ENCODE measurements at places on chromosomes 1 and 21.
A peak's percentile ranks its signal among the peaks of the same experiment; 100 is the strongest.

DNA sequence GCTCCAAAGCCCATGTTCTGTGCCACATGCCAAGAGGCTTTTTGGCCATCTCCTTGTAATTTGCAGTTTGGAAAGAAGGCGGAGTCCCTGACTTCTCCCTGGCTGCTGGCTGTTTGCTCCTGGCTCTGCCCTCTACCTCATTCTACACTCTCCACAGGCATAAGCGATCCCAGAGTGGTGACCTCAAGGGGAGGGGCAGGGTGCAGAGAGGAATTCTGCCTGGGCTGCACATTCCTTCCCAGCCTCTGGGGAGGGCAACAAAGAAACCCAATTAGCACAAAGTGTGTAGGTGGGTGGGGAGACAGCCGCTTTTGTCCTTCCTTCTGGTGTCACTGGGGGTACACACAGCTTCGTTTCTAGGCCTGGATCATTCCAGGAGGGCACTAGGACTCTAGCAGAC is 95.3 kb downstream of the HIVEP3 start:
- no peak for DNase-seq

GRCh38 chr1:193156822-193157142 is 29.6 kb downstream of the B3GALT2 start:
- DNase-seq, result no peak

GRCh38 chr21:40158366-40158765 is 291.1 kb downstream of the PCP4 start:
- no peak for DNase-seq

DNA sequence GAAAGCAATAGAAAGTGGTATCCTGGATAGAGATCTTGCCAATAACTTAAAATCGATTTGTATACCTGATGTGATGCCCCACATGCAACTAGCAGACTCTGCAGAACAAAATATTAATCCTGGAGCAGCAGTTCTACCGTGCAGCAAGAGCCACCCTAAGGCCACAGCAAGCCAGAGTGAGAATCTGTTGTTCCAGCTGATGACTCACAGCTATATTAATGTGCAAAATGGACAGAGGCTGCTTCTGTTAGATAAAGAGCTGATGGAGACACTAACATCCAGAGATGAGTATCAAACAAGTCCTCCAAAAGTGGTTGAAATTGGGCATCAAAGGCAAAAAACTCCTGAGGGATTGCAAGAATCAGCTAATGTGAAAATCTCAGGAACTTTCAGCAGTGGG is 127.8 kb downstream of the MACF1 start:
- DNase-seq, result no peak

DNA sequence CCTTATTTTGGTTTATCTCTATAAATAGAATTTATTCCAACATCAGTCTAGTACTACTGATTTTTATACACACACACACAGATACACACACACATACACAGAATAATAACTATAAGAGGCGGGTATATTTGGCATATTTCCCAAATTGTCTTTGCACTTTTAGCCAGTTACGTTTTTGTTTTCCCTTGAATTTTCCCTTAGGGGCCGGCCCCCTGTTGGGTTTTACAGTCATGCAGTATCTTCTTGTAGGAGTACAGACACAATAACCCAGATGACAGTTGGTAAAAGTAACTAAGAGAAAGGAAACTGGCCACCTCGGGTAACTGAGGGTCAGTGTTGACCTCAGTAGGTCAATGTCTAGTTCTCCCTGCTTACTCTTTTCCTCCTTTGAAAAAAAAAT is 50.9 kb downstream of the DISP1 start:
- DNase-seq, result no peak

DNA sequence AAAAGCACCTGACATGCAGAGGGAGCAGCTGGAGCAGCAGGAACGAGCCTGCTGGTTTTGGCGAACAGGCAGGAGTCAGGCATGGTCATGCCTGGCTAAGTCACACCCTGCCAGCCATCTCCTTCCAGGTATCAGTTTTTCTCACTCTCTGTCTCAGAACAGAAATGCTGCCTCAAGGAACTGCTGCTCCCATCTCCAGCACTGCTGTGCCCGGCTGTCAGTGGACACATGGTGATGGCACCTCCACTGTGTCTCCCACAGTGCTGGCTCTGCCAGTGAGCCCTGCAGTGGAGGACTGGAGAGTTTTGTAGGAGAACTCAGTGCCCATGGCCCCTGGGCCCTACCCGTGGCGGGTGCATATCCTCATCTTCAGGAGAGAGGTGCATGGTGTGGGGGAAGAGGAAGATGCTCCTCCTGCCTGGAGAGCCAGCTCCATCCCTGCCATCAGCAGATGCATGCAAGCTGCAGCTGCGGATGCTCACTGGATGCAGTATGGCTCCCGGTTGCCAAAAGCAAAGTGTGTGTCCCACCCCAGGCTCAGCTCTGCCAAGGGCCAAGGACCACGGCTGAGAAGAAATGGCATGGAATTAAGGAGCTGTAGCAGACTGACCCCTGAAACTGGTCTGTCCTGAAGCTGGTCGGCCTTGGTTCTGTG is 114.7 kb downstream of the GRIK3 start:
- no peak for DNase-seq

- DNase-seq, result no peak
Observed at GRCh38 chr1:147509786-147510395, 31.4 kb upstream of the BCL9 start.

DNA sequence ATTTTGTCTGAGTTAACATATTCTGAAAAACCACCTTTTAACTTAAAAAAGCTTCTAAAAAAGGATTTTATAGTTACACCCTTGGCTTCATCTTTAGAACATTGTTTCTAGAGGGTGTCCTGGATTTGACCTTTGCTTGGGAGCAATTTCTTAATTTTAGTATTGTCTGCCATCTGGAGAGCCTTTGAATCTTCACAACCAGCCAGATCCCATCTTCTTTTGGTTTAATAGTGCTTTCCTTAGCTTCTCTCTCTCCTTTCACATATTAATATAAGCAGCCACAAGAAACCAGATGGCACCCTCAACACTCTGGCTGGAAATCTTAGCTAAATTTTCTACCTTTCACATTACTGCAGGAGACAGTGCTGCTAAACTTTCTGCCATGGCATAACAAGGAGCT is 76.5 kb upstream of the TSPAN2 start:
- DNase-seq, result no peak

DNA sequence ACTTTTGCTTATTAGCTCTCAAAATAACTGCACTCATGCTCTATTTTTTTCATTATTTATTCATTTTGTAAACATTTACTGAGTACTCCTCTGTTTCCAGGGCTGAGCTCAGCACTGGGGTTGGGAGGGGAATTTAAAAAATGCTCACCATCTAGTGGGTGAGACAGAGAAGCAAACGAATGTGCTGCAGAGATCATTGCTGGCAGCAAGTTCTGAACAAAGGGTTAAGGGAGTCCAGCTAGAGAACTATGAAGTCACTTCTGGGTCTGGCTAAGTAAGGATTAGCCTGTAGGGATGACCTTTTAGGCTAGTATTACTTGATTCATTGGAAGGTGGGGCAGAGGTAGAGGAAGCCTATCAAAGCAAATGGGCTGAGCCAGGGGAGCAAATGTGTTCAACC is 99.1 kb upstream of the ZNF644 start:
- no peak for DNase-seq

DNA sequence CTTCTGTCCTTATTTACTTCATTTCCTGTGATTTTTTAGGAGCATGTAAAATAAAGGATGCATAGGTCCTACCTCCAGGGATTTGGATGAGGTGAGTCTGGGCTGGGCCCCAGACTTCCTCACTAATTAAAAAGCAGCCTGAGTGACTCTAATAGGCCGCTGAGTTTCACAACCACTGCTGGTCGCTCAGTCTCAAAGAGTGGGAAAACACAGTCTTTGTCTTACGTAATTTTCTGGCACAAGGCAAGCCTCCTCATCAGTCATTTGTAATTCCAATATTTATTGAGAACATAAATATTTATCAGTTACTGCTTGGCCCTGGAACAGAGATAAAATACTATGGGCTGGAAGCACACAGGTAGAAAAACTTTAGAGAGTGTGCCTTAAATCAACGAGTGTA is 195.4 kb upstream of the RUNX1 start:
- DNase-seq, result no peak

DNA sequence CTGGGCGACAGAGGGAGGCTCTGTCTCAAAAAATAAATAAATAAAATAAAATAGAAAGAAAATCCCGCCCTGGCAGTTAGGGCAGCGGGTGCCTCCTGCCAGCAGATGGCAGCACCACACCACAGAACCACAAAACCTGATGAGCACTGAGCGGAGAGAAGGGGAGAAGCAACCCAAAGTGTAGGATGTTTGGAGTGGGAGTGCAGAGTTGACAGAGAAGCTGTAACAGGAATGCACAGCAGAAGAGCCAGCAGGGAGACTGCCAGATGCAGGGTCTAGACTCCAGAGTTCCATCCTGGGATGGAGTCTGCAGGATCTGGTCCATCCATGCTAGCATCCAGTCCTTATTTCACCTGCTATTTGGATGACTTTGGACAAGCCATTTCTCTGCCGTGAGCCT is 29.7 kb upstream of the KIRREL1 start:
- DNase-seq, result peak; percentile 1

GRCh38 chr1:236095705-236096520 is 31.0 kb upstream of the NID1 start:
- DNase-seq, result no peak

DNA sequence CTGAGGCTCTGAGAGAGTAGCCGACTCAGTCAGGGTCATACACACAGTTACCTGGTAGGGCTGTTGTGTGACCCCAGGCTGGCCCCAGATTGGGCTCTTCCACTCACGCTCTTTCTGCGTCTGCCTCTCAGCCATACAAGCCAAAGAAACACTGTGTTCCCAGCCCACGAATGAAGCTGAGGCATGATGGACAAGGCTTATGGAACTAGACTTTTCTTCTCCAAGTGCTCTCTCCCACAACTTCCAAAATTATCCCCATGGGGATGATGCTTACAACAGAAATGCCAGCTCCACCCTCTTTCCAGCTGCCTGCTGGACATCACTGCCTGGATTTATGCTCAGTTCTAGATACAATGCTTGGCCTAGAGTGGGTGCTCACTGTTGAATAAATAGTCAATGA is 102.8 kb upstream of the JUN start:
- DNase-seq, result no peak

GRCh38 chr21:28790335-28790734 is 202.3 kb downstream of the LTN1 start:
- DNase-seq, result no peak

DNA sequence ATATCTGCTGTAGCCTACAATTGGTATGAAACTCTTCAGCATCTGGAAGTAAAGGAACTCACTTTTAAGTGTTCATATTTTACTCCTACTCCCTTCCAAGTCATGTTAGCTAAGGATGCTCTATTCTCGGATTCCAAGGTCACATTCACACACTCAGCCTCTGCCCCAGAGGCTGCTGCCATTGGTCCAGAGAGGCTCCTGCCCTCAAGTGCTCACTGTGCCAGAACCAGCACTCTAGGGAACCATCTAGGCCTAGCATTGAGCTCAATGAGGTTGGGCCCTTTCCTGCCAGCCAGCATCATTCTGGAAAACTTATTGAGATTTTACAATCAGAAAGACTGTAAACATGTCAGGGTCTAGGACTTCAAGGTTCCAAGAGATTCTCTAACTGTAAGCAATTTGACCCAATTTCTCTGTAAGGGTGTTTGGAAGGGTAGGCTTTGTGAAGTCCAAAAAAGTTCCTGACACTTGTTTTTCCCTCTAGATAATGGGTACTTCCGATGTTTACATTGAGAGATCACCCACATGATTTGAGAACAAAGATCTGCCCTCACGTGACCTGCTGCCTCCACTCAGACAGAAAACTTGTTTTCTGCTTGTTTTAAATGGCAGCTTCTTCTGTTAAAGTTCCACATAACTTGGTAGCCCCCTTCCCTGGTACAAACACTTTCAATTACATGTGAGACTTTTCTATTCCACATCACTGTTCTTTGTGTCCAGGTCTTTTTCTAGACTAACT is 94.9 kb downstream of the MAB21L3 start:
- DNase-seq, result no peak

DNA sequence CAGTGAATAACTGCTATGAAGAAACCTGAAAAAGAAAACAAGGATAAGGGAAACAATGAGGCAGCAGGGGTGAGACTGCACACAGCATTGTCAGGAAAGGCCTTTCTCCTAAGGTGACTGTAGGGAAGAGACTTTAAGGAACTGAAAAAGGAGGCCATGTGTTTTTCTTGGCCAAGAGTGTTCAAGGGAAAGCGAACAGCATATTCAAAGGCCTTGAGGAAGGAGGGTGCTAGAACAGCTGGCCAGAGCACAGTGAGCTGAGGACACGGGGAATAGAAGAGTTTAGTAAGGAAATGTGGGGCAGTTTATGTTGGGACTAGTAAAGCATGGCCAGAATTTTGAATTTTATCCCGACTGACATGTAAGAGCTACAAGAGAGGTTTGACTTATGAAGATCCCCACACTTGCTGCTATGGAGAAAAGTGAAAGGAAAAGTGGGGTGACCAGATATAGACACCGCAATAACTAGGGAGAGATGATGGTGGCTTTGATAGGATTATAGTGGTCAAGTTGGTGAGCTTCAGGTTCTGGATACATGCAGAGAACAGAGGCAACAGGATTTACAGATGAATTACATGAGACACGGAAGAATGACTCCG is 1.4 kb downstream of the RWDD2B start:
- DNase-seq, result no peak

- DNase-seq, result no peak
Observed at GRCh38 chr1:180230791-180231505, 884 bp downstream of the LHX4 start.

DNA sequence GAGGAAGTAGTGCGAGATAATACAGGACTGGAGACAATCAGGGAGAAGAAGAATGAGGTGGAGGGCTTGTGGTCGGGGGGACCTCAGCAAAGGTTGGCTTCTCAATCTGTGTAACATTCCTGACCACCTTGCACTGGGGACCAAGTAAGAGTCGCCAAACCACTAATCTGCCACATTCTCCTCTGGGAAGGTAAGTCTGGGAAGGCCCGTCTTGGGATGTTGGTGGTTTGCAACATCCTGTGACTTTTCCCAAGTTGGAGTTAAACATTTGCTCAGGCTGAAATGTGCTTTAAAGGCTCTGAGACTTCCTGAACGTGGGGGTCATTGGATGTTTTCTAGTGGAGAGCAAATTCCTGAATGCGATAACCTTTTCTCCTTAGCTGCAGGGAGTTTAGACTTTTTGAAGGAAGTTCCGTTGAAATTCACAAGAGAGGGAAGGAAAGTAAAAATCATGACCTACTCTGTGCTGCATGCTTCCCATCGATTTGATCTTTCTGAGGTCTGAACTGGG is 325.9 kb downstream of the RPS6KC1 start:
- DNase-seq, result no peak

- DNase-seq, result no peak
Observed at GRCh38 chr1:107673006-107673405, 292.0 kb downstream of the VAV3 start.

- DNase-seq, result no peak
Observed at GRCh38 chr1:77888781-77889642, 588 bp downstream of the NEXN start.

- DNase-seq, result no peak
Observed at GRCh38 chr1:180486092-180486491, 16.3 kb downstream of the ACBD6 start.

DNA sequence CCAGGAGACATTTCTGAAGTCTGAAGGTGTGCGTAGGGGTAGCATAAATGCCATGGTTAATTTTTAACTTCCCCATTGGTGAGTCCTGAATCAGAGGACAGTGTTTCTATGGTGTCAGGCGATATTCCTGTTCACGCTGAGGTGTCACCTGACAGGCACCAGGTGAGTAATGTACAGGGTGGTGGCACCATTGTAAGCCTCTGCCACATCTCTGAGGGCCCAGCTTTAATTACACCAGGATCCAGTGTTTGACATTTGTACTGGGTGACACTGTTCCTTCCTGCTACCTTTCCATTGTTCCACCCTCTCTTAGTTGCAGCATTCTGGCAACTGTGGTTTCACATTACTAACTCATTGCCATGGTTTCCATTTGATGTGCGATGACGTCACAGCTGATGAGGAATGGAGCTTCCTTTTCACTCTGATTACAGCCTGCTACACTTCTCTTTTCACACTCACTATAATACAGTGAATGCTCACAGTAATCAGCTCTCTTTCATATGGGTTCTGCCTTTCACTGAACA is 40.6 kb upstream of the MARK1 start:
- peak; percentile 65 for DNase-seq

All from NCI-H748 treated with DMSO at 0.1 percent for 48 hours (cell line).